ENCODE measurements at places on chromosomes 3 and 15.

DNA sequence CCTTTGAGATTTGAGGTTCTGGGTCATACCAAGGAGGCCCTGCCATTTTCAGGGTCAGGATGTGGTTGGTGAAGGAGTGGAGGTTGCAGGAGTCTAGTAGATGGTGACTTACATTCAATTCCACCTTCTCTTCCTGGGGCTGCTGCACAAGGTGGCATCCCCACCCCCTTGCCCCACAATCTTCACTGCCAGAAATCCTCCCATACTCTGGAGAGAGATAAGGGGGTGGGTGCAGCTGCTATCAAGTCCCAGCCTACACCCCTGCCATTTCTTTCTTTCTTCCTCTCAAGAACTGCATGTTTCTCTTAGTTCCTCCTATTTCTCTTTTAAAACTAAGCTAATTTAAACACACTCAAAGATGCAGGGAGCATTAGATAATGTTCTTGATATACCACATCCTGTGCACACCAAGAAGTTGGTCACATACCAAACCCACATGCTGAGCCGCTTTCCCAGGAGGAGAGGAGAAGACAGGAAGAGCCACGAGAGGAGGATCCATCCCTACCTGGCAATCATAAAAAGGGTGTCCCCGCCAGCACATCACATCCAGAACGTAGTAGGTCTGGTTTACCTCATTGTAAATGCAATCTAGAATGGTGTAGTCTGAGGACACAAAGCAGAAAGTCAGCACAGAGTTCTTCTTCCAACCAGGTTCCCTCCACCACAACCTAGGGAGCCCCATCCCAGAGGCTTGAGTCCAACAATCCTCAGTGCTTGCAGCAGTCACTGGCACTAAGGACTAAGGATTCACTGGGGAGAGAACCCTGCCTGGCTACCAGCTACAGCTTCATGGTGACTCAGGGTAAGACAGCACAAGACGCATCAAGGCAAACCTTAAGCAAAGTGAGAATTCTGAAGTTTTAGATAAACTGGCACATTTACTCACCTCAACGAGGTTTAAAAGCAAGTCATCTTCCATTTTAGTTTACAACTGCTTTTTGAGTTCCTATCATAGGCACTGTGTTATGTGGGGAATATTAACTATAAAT is 18.5 kb downstream of the SNUPN start:
- no peak for DNase-seq

GRCh38 chr3:141073580-141073979 is 22.4 kb downstream of the SPSB4 start:
- DNase-seq = no peak

GRCh38 chr3:30655187-30655812 is 48.9 kb downstream of the TGFBR2 start:
- DNase-seq = no peak

- DNase-seq = peak; percentile 19
Measured at GRCh38 chr3:105334138-105334882, 32.4 kb upstream of the ALCAM start.

DNA sequence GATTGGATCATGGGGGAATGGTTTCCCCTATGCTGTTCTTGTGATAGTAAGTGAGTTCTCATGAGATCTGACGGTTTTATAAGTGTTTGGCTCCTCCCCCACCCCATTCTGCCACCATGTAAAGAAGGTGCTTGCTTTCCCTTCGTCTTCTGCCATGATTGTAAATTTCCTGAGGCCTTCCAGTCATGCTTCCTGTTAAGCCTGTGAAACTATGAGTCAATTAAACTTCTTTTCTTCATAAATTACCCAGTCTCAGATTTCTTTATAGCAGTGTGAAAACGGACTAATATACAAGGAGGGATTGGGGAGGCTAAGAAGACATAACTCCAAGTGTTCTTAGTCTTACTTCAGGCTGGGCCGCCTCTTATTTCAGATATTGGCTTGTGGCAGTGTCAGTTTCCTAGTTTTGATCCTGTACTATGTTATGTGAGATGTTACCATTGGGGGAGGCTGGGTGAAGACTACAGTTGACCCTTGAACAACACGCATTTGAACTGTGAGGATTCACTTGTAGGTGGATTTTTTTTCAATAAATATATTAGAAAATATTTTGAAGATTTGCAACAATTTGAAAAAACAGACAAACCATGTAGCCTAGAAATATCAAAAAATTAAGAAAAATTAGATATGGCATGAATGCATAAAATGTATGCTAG is 44.9 kb downstream of the NMD3 start:
- DNase-seq = no peak

GRCh38 chr3:185760088-185760487 is 64.8 kb downstream of the IGF2BP2 start:
- DNase-seq = no peak

GRCh38 chr3:46483825-46484224 is 14.0 kb upstream of the RTP3 start:
- no peak for DNase-seq

GRCh38 chr3:25603703-25604102 is 61.0 kb downstream of the TOP2B start:
- no peak for DNase-seq

DNA sequence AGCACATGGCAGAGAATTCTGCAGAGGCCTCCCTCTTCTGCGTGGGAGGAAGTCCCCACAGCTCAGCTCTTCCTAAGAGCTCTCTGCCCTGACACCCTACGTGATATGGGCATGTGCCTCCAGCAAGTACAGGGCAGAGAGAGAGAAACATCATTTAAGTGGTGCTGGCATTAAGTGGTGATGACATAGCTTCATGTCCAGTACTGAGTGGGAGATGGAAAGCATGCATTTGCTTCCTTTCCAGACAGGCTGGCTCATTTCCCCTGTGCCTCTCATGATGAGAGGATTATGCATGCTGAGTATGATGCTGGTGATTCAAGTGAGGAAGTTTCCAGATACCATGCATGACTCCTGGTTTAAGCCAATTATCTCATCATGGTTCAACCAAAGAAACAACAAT is 26.9 kb downstream of the BFSP2 start:
- DNase-seq = no peak

DNA sequence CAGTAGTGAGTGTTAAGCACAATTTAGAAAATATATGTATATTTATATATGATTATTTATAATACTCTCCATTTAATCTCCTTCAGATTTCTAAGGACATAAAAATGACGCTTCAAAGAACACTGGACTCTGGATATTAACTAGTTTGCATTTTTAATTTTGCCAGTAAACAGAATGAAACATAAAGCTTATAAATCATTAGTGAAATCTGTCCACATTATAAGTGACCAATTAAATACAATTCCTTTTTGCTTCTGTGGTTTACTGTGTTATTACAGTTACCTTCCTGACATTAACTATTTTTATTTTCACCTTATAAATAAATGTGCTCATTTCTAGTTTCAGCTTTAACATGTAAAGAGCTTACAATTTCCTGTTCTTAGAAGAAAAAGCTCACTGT is 1081.1 kb upstream of the EPHA6 start:
- DNase-seq = no peak

- DNase-seq = no peak
Measured at GRCh38 chr3:76731471-76731870, 308.4 kb upstream of the ROBO2 start.

Data from T-helper 1 cell (primary cell).